ENCODE measurements at places on chromosomes 2 and 18.

DNA sequence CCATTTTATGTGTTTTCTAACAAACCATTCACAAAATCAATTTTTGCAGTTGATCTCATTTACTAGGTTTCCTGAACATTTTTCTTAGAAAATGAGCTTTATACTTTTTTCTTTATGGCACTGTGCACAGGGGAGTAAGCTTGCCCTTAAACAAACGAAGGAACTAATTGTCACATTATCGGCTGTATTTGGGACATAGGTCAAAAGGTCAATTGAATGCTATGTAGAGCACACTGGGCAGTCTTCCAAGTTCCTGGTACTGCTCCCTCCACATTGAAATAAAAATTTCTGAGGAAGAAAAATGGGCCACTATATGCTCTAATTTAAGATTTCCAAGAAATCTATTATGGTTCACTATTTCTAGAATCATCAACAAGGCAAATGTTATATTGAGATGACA lies 93.6 kb upstream of the TMEFF2 start:
- no peak for DNase-seq

DNA sequence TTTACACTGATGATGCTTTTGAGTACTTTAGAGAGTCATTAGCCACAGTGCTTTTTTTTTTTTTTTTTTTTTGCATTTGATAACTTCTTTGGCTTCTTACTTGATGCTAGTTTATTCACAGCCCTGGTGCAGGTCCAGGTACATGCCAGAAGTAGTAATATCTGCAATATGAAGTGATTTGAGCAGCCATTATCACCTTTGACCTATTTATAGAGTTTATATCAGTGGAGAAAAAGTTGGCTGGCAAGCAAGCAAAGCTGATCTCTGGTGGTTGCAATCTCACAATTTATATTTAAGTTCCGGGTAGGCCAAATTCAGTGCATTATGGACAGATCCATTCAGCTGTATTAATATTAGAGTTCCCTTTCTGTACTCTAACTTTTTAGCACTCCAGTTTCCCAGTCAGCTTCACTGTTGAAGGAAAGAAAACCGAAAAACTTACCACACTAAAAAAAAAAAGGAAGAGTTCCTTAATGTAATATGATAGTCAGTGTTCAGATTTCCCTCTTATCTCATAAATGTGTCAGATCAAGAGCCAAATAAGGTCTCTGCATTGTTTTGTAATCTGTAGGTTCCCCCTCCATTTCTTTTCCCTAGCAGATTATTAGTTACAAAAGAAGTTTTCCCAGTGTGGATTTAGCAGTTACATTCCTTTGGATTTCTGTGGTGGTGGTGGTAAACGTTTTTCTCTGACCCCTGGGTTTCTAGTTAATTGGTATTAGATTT lies 78.6 kb downstream of the HAUS1 start:
- DNase-seq = no peak

- DNase-seq = no peak
Measured at GRCh38 chr2:214104967-214105366, 305.9 kb upstream of the VWC2L start.

DNA sequence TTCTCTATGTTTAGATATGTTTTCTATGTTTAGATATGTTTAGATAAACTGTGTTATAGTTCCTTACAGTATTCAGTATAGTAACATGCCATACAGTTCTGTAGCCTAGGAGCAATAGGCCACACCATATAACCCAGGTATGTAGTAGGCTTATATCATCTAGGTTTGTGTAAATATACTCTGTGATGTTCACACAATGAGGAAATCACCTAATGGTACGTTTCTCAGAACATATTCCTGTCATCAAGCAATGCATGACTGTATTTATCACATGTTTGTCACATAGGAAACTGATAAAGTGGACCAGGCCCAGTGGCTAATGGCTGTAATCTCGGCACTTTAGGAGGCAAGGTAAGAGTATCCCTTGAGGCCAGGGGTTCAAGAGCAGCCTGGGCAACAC lies 44.0 kb downstream of the RNF138 start:
- DNase-seq = no peak

- DNase-seq = peak; percentile 20
Measured at GRCh38 chr2:28393114-28393836, 617 bp downstream of the FOSL2 start.

GRCh38 chr2:189623049-189623448 lies 38.2 kb upstream of the ASNSD1 start:
- no peak for DNase-seq

DNA sequence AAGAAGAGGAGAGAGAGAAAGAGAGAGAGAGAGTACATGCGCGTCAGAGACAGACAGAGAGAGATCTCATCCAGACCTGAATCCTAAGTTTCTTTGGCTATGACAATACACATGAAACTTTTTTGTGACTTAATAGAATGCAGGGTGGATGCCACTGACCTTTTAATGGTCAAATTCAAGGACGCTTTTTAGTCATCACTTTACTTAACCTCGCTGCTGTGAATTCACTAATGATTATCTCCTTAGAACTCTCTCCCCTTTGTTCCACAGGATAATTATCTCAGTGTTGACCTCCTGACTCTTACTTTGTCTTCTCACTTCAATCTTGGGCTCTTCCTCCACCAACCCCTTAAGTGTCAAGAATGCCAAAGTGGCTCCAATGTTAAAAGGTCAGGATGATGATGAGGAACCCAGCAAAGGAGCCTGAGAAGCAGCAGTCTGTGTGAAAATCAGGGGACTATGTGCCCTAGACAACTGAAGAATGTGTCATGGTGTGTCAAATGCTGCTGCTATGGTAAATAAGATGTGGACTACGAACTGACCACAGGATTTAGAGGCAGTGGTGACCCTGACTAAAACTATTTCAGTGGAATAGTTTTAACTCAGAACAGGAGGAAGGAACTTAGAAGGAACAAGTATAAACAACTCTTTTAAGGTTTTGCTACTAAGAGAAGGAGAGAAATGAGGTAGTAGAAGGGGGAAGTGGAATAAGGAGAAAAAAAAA lies 382.1 kb downstream of the ZEB2 start:
- no peak for DNase-seq

DNA sequence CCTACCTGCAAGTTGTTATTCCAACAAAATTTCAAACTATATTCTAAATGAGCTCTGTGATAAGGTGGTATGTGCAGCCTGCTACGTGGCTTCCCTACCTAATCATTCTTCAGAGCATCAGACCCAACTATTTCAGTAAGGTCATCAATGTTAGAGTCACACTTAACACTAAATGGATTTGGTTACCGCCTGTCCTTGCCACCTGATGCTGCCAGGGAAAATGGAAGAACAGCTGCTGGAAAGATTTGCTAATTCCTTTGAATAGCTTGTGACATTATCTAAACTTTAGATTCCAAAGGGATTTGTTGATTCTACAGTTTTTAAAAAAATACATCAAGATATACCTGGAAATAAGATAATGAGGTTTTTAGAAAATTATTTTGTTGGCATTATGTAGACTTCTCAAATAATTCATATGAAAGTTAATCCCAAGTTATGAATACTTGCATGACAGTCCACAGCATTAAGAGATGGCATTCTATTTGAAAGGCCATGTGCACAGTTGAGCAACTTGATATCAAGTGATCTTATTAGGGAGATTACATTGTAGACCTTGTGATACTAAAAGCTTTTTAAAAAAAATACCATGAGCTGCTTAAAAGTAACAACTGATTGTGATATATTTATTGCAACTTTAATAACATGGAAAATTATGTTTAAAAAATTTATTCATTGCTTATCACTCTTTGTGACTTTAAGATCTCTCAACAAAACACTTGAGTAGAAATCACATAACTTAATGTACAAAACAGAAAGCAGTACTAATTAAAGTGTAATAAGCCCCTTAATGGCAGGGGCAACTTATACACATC lies 98.3 kb upstream of the UGP2 start:
- no peak for DNase-seq
